Breast epithelium (tissue), 4 donors: ENCODE measurements at places on chromosomes 4 and X. TPM values are rescaled to one million over a fixed set of nuclear protein-coding genes. Genes with fewer than 3 reads are reported as not detected.

Gene AWAT2
- total RNA-seq = not detected

GRCh38 chrX:78687586-78687985, 28.5 kb upstream of the RTL3 start:
- H3K27ac ChIP-seq = no peak overlapping the region
- no peak for DNase-seq
- H3K4me1 ChIP-seq = no peaks in the 10 kb centered on the region
- H3K4me3 ChIP-seq = no peak overlapping the region
- no peaks in the 10 kb centered on the region for H3K36me3 ChIP-seq

- H3K36me3 ChIP-seq = no peaks in the 10 kb centered on the region
- H3K27me3 ChIP-seq = peaks cover 92% of the 10 kb centered on the region
- H3K27ac ChIP-seq = peak overlapping the region; percentile 83
- H3K4me1 ChIP-seq = no peaks in the 10 kb centered on the region
- H3K4me3 ChIP-seq = peak overlapping the region; percentile 59
- no peak for DNase-seq
Measured at GRCh38 chrX:40175511-40176350, 78.0 kb upstream of the BCOR start.

DNA sequence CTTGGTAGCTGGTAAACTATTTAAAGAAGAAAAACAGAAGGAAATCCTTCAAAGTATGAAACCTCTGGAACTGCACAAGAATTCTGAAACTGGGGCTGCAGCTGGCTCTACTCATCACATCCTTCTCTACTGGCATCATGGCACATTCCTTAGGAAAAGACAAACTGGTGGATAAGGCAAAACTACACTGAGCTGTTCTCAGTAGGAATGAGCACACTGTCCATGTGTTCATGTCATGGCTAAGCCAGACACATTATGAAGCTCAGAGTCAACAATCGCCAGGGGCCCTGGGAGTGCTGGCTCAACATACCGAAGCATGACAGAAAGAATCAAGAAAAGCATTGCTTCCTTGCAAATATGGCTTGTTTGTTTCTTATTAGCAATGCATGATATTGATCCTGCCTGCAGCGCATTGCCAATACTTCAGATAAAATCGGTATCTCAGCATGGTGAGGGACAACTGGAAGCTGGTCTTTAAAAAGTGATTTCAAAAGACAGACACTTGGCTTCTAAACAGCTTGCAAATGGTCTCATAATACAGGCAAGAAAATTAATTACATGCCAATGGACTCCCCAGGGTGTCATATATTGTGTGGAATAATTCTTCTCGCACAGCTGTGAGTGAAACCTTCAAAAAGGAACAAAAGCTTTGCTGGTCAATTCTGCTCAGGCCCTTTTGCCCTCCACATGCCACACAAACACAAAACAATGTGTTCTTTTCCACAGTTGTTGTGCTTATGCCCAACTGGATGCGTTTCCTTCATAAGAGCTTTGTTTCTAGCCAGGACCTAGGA, 300.2 kb upstream of the VCX start:
- no peak overlapping the region for H3K27ac ChIP-seq
- DNase-seq = no peak
- no peaks in the 10 kb centered on the region for H3K4me1 ChIP-seq
- H3K4me3 ChIP-seq = no peak overlapping the region

- no peak overlapping the region for H3K4me3 ChIP-seq
- H3K27ac ChIP-seq = no peak overlapping the region
- no peaks in the 10 kb centered on the region for H3K36me3 ChIP-seq
Measured at GRCh38 chr4:95640311-95640710, 91.5 kb upstream of the UNC5C start.
